ENCODE measurements at places on chromosomes 3 and 15.

GRCh38 chr3:733313-733712 is 359.5 kb upstream of the CNTN6 start:
- DNase-seq, result no peak

GRCh38 chr3:184503647-184504046 is 57.9 kb upstream of the EPHB3 start:
- DNase-seq, result no peak

- no peak for DNase-seq
Measured at GRCh38 chr15:60593170-60593478, 114.2 kb upstream of the ICE2 start.

DNA sequence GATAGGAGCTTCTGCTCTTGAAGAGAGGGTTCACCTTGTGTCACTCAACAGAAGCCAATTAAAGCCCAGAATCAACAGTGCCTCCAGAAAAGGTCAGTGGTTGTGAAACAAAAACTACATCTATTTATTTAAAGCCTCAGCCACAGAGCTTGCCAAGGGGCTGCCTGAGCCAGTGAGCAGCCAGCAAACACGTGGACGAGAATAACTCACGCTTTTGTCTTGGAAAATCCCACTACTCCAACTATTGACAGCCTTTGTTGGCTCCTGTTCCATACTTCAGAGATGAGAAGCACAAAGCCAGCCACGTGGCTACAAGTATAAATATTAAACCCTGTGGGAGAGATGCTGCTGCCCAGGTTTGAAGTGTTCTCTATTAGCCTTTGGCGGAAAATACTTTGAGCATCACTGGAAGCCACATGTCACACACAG is 10.3 kb downstream of the GPR156 start:
- DNase-seq, result no peak

DNA sequence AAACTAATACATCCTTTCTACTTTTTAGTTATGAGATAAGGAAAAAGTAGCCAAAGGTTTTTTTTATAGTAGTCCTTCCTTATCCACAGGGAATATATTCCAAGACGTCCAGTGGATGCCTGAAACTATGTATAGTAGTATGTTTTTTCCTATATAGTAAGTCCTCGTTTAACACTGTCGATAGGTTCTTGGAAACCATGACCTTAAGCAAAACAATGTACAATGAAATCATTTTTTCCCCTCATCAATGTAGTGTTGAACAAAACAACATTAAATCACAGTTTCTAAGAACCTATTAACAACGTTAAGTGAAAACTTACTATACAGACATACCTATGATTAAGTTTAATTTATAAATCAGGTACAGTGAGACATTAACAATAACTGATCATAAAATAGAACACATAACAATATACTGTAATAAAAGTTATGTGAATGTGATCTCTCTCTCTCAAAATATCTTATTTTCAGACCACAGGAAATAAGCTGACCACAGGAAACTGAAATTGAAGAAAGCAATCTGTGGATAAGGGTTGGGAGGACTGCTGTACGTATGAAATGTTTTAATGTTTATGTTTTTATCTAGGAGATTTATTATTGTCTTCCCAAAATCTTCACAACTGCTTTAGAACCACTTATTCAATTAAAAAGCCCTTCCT is 20.6 kb downstream of the COPS2 start:
- DNase-seq, result no peak

DNA sequence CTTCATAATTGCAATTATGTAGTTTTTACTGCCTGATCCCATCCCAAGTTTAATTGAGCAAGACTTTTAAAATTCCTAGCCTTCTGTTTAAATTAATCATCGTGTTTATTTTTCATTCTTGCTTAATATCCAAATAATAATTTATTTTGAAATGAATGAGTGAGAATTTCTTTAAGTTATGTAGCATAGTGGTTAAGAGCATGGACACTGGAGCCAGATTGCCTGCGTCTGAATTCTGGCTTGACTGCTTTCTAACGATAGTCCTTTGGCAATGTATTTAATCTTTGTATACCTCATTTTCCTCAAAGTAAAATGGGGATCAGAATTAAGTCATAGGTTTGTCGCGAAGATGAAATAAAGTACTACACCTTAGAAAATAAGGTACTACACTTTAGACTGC is 71.4 kb downstream of the LRRC49 start:
- DNase-seq, result no peak

- DNase-seq, result peak; percentile 89
Measured at GRCh38 chr3:10551821-10552630, 46.6 kb upstream of the ATP2B2 start.

DNA sequence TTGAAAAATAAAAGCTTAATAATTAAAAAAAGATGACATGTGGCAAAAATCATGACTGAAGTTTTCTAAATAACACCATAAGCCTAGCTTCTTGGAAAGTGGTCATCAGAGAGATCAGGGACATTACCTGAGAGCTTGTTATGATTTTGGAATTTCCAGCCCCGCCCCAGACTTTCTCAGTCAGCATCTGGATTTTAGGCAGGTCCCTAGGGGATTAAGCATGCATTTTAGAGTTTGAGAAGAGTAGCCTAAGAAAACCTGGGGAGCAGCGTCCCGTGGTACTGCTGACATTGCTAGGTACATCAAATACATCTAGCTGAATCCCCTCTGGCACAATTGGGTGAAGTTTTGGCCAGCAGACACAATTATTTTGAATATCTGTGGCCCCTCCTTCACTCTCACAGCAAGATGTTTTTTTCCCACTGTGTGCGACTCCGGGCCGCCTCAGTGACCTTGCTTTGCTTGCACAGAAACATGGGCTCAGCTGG is 58.7 kb upstream of the MEF2A start:
- no peak for DNase-seq

DNA sequence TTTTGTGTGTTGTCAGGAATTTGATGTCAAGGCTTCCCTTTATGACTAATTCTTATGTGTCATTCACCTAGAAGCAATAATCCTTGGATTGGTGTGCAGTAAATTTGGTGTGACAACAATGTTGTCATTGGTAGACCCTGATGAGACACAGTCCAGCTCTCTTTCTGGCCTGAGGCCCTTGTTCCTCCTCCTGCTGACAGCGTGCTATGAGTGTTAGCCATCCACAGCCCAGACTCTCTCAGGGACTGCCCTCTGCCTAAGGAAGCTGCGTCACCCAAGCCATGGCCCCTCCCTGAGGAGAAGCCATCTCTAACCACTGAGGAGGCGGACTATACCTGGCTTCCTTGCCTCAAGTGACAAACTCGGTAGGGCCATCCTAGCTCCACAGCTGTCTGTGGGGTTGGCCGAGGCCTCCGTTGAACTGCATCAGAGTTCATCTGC is 13.3 kb upstream of the TM4SF1 start:
- DNase-seq, result no peak

DNA sequence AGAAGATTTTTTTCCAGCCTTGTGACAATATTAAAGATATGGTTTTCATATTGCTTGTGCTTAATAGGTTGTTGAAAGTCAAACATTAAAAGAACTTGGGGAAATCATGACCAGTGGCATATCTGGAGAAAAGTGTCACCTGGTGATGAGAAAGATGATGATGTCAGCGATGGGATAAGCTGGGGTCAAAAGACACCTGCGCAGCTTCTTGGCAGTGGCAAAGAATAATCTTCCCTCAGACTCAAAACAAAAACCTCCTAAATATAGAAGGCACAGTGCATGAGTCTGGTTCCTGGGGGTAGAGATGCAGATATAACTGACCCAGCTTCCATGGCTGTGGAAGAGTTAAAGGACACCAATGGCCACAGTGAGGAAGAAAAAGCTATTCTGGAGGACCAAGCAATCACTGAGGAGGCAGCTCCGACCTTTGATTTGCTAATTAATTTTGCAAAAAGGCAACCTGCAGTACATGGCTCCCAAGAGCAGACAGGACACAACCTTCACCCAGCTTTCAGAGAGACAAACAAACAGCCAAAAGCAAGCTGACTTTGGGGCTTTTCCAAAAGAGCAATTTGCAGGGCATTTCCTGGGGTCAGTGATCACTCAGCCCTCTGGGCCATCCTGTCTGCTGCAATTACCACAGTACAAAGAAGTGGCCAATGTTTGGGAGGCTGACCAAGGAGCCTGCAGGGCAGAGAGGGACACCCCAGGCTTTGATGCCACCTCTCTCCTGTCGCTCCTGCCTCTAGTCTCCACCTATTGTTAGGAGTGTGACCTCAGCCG is 17.6 kb upstream of the SEMA5B start:
- DNase-seq, result no peak

DNA sequence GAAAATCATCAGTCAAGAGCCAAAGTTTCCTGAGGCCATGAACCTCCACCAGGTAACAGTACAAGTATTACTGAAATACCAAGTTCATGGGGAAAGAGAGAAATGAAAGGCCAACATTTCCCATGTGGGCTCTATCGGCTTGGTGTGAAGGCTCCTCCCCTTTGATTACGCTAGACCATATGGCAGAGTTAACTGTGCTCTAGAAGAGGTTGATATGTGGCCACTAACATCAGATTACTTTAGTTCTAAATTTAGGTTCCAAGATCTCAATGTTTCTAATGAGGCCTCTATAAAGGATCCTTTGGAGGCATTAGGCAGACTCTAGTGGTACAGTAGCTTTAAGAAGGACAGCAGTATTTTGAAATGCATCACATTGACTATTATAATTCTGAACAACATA is 127.1 kb downstream of the SEMA6D start:
- DNase-seq, result no peak

DNA sequence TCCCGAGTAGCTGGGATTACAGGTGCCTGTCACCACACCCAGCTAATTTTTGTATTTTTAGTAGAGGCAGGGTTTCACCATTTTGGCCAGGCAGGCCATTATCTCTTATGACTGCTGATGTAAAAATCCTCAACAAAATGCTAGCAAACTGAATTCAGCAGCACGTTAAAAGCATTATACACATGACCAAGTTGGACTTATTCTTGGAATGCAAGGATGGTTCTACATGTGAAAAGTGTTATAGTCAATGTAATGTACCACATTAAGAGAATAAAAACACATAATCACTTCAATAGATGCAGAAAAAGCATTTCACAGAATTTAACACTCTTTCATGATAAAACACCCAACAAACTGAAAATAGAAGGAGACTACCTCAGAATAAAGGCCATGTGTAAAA is 20.2 kb downstream of the RNF13 start:
- no peak for DNase-seq

DNA sequence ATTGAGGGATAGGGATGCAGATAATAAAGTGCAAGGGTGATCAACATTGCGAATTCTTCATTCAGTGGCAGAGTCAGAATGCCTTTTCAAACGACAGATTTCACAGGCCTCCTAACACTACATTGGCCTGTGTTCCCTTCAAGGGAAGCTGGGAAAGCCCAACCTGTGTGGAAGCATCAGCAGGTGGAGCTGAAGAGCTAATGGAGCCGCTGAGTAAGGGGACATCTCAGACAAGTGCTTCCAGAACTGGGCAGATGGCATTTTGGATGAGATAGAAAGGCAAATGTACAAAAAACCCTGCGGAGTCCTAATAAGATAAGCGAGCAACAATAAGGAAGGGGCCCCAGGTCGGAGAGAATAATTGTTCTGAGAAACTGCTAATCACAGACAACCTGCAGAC is 8.5 kb upstream of the SLC24A5 start:
- no peak for DNase-seq

- no peak for DNase-seq
Measured at GRCh38 chr3:146491303-146491702, 21.9 kb upstream of the PLSCR2 start.

GRCh38 chr3:183554377-183554776 is 1.1 kb downstream of the KLHL6 start:
- DNase-seq, result no peak

DNA sequence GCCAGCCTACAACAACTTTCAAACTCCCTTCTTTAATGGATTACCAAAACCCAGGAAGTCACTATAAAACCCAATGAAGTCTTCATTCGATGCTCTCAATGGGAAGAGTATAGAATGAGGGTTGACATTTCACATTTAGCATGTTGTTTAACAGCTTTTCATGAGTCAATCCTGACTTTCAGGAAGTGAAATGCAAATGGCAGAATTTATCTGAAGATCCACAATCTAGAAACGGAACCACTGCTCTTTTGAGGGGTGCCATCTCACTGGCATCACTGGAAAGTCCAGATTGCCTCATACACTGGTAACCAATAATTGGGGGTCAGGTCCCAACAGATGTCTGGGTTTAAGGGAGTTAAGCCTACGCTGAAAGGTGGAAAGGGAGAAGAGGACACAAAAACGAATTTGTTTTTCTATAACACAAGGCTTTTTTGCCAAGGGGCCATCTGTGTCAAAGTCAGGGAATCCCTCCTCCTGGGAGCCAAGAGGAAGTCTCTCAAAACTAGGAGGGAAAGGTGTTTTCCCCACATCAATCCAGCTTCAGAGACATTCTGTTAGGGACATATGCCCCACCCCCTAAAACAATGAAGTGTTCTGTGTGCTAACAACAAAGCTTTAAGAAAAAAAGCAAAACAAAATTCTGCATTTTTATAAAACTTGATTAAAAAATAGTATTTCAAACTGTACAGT is 12.0 kb upstream of the ATP1B3 start:
- no peak for DNase-seq

DNA sequence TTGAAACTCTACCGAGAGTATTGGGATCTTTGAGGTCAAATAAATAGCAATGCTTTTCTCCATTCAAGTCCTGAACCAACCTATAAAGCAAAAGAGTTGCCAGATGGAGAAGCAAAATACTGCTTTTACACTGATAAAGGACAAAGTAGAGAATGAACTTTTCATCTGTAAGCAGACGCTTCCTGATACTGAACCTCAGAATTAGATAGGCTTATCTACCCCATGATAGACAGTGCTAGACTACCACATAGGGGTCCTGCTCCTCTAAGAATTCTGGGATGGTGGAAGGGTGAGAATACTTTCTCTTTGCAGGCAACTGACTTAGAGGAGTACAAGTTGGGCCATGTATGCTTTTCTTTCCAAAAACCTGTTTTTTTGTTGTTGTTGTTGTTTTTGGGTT is 9.5 kb downstream of the SAXO2 start:
- no peak for DNase-seq

DNA sequence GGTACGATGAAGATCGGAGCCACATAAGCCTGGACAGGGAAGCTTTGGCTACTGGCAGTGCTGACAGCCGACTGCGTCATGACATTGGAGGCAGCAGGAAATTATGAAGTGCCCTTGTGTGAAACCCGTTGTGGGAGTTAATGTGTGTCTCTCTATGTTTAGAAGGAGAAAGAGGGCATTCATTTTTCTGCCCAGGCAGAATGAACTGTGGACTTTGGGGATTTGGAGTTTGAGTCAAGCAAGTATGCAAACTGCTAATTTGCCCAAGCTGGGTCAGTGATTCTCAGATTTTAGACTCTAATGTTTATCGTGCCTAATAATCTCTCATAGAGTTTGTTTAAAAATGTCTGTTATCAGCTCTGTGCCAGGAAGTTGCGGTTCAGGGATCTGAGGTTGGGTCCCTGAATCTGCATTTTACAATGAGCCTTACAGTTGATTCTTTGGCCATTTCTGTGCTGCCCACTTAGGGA is 5.6 kb downstream of the CTXND1 start:
- DNase-seq, result no peak

- DNase-seq, result no peak
Measured at GRCh38 chr3:50390508-50391224, 31.3 kb upstream of the TMEM115 start.

DNA sequence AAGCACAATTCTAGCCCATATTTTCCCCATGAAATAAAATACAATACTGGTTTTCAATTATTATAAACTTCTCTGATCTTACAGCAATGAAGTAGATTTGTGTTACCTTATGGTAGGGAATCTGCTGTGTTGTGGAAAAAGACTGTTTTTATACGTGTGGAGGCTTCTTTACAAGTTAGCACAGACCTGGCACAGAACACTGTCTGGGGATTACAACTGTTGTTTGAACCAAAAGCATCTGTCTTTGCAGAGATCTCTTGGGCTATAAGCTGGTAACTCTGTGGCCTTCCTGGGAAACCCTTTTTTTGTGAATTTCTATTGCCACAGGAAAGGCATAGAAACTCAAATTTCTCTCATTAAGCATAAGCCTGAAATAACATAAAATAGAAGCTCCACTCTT is 581.9 kb downstream of the TUSC7 start:
- DNase-seq, result no peak

All from activated naive CD4-positive, alpha-beta T cell treated with Interleukin-2 at 50 U/mL for 16 hours (primary cell).